ENCODE measurements at places on chromosomes 4 and X.

DNA sequence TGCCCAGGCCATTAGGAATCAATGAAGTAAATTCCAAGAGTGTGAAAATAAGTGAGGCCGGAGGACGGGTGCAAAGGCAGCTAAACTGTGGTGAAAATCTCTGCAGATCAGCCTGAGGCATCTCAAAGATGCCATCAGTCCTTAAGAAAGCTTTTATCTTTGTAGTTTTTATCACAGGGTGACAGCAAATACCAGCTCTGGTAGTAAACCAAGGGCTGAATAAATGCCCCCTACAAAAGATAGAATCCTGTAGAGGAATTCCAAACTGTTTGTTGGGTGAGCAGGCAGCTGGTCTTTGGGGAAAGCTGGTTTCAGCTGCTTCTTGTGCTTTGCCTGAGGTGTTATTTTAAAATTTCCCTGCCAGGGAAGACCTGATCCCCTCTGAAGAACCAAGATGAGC, 21.6 kb upstream of the RBM47 start:
- no peak for DNase-seq

GRCh38 chr4:911871-912490, 20.1 kb downstream of the GAK start:
- no peak for DNase-seq

- DNase-seq = no peak
Observed at GRCh38 chr4:138790706-138791340, 224.8 kb upstream of the NOCT start.

DNA sequence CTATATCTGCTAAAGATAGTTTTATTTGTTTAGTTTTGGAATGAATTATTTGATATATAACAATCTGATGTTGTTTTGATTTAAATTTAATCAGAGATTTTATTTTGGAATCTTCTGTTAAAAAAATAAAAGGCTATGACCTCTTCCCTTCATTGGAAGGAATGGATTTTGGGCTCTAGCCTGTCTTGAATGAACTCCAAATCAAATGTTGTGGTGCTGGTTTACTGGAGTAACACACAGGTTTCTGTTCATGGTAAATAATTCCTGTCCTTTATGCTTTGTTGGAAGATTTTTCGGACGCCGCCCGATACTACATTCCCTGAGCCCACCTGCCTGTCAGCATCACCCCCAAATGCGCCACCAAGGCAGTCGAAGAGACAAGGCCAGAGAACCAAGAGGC, 291.1 kb downstream of the ARHGAP10 start:
- DNase-seq = no peak

DNA sequence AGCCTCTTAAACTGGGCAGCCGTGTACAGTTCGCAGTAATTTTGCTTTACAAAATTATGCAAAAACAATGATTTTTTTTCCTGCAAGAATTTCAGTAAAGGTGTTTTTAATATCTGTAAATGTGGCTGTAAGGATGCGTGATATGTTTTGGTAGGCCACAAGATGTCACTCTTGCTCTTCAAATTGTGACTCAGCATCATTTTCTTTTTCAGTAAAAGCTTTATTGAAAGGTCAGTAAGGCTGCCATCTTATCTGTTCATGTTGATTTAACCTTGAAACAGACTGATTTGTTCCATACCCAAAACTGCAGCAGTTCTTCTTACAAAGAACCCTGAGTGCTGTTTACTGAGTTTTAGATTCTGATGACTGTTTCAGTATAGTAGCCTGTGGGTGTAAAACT, 39.9 kb downstream of the TXLNG start:
- no peak for DNase-seq

- no peak for DNase-seq
Observed at GRCh38 chrX:108055546-108055945, 10.7 kb downstream of the VSIG1 start.

DNA sequence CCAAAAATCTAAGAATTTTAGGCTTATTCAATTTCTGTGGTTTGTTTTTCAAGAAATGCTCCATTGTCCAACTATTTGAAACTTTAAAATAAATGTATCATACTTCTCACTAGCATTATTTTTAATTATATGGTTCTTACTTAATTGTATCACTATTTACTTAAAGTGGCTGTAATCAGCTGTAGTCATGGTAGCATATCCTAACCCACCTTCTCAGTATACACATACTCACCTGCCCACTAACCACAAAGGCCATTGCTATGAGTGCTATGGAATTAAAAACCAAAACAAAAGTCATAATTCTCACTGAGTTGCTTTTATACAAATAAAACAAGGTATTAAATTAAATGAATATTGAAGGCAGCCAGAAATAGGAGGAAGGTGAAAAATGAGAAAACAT, 5.0 kb downstream of the FBXO8 start:
- no peak for DNase-seq

GRCh38 chrX:31092476-31092875, 20.6 kb upstream of the FTHL17 start:
- no peak for DNase-seq

DNA sequence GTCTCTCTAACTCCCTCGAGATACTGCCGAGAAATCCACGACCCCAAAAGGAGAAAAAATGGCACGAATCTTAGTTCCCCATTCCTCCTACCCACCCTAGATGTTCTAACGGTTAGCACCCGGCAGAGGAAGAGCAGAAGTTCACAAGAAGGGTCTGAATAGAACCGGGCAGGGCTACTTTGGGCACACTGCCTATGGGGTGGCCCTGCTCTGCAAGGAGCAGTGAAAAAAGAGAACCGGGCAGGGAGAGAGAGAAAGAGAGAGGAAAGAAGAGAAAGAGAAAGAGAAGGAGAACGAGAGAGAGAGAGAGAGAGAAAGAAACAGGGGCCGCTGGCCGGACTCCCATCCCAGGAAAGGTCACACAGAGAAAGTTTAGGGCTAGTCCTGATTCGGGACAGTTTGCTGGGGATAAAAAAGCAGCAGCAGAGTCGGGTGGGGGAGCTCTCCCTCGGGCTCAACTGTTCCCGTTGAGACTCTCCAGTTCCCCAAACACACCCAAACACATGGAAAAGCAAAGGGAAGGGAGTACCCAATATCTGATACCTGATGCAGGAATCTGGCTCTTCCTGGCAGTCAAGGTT, 468 bp downstream of the GLA start:
- DNase-seq = no peak

- no peak for DNase-seq
Observed at GRCh38 chrX:1727531-1728027, 112.7 kb downstream of the ASMT start.

GRCh38 chrX:68428431-68428830, 4.9 kb downstream of the OPHN1 start:
- no peak for DNase-seq
